Endothelial cell (in vitro differentiated cells): ENCODE measurements at places on chromosomes 2 and 18.

GRCh38 chr2:220785178-220785577, 786.9 kb downstream of the EPHA4 start:
- DNase-seq: no peak

GRCh38 chr2:109497463-109497862, 116.3 kb downstream of the SEPTIN10 start:
- no peak for DNase-seq

GRCh38 chr2:12196495-12196894, 450.1 kb downstream of the LPIN1 start:
- DNase-seq: no peak

DNA sequence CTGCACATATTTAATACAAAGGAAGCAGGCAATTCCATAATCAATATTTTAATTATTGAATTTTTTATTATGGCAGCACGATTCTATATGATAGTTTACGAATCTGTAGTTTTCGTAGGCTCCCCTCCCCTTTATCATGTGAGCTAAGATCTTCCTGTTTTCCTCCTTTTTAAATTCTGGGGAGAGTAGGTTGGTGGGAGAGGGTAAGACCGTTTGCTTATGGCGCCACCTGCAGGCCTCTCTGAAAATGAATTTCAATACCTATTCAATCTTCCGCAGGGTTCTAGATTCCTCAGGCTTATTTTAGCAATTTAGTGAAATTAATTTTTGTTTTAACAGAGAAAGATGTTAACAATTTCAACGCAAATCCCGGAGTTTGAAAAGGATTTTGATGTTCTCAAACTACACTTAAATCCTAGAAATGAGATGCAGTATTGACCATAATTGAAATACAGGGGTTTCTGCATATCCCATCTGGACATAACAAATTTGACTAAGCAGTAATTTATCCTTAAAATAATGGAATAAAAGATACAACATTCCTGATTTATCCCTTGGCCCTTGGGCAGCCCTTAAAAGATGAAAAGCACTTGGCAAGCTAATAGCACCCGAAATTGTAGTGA, 12.8 kb upstream of the GBX2 start:
- peak; percentile 76 for DNase-seq

GRCh38 chr2:73141896-73142295, 29.1 kb upstream of the RAB11FIP5 start:
- DNase-seq: no peak

GRCh38 chr2:221614274-221614673, 42.2 kb upstream of the EPHA4 start:
- no peak for DNase-seq
